ENCODE measurements at places on chromosomes 7 and 10.
A peak's percentile ranks its signal among the peaks of the same experiment; 100 is the strongest.

- DNase-seq: no peak
These were observed 248.9 kb upstream of the LRRN3 start for GRCh38 chr7:110841840-110842545.

- DNase-seq: no peak
These were observed 22.6 kb downstream of the CCDC3 start for GRCh38 chr10:12978891-12979290.

- no peak for DNase-seq
These were observed 109.3 kb upstream of the KMT2C start for GRCh38 chr7:152544971-152545619.

DNA sequence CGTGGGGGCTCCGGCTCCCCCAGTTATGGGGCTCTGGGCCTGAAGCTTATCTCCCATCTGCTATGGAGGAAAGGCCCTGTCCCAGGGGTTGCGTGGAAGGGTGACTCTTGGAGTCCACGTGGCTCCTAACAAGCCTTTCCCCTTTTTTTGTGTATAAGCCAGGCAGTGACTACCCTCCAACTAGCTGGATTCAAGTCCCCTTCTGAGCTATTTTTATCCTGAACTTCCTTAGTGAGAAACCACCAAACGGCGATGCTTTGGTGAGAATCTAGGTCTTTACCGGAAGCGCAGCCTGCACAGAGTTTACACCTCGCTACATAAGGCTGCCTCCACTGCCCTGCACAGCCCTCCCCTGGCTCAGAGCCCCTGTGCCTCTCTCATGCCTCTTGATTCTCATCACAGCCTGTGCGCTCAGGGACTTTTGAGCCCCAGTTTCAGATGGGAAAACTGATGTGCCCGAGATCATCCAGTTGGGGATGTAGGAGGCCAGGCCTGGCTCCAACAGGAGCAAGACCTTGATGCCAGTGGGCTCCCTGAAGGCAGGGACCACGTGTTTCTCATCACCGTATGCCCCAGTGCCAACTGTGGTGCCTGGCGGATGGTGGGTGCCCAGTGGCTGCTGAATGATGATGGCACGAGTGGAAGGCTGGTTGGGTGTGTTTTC, 102.3 kb upstream of the PPIF start:
- no peak for DNase-seq

DNA sequence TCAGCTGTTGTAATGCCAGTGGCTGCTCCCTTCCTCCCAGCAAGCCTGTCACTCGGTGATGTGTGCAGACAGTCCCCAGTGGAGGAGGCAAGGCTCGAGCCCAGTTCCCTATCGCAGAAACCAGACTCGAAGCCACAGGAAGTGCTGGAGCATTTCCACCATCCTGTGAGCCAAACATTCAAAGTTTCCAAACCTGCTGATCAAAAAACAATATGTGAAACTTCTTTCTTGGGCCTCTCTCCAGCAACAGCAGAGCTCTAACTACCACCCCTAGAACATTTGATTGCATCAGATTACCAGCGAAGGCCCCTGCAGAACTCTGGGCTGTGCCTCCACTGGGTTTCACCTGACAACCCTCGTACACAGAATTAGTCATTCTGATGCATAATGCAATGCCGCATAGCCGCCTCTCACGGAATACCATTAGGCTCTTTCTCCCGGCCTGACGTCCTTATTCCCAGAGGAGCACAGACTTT, 94.0 kb downstream of the ELMO1 start:
- DNase-seq: peak; percentile 83

- DNase-seq: peak; percentile 60
These were observed 70.9 kb upstream of the CELF2 start for GRCh38 chr10:10946801-10947200.

DNA sequence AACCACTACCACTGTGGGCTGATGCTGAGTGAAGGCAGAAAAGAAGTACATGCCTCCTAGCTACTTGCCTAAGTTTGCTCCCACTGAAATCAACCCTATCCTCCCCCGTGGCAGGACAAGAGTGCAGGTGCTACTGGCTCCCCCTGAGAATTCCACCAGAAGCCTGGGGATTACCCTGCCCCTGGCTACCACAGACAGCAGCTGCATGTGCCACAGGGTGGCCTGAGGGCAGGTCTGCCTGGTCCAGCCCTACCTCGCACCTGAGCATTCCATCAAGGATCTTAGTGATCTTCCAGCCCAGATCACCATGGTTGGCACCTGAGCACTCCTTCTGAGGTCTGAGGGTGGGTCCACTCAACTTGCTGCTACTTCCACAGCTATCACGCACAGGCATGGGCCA, 176.4 kb upstream of the SMIM30 start:
- no peak for DNase-seq

DNA sequence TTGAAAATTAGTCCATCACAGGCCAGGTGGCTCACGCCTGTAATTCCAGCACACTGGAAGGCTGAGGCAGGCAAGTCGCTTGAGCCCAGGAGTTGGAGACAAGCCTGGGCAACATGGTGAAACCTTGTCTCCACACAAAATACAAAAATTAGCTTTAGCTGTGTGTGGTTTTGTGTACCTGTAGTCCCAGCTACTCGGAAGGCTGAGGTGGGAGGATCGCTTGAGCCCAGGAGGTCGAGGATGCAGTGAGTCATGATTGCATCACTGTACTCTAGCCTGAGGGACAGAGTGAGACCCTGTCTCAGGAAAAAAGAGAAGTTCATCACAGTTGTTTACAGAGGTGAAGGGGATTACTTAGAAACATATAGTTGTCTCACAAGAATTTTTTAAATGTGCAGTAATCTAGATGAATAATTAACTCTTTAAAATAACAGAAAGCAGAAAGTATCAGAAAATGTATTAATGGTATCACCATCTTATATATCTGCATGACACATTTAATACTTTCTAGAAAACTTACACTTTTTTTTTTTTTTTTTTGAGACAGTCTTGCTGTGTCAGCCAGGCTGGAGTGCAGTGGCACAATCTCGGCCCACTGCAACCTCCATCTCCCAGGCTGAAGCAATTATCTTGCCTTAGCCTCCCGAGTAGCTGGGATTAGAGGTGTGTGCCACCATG, 8.9 kb downstream of the LCOR start:
- DNase-seq: no peak

DNA sequence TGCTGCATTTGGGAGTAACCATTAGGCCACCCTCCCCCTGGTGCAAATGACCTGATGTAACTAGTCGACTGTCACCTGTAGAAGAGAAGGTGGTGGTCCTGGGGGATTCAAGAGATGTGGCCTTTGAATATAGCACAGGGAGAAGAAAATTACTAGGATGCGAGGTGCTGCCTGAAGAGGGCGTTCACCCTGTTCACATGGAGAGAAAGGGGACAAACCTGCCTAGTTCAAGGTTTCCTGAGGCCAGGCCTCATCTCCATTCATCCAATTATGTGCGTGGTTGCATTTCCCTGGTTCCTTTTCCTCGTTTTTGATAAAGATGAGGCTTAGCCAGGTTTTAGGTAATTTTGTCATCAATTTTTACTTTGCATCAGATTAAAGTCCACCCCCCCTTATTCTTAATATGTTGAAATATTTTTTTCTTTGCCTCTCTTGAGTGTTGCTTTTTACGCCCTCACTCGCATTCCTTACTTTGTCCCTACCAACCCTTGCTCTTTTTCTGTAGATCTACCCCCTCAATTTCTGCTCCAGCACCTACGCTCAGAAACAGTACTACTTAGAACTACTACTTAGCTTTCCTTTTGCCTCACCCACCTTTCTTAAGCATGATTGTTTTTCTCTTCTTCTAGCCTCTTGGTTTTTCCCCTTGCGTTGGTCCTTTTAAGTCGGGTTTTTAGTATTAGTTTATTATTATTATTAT, 13.7 kb downstream of the CLCN1 start:
- DNase-seq: no peak

All from skin of body (tissue), 3 donors.